ENCODE measurements at places on chromosomes 6 and 20. TPM values are rescaled to one million over a fixed set of nuclear protein-coding genes. Genes with fewer than 3 reads are reported as not detected.
A peak's percentile ranks its signal among the peaks of the same experiment; 100 is the strongest.

DNA sequence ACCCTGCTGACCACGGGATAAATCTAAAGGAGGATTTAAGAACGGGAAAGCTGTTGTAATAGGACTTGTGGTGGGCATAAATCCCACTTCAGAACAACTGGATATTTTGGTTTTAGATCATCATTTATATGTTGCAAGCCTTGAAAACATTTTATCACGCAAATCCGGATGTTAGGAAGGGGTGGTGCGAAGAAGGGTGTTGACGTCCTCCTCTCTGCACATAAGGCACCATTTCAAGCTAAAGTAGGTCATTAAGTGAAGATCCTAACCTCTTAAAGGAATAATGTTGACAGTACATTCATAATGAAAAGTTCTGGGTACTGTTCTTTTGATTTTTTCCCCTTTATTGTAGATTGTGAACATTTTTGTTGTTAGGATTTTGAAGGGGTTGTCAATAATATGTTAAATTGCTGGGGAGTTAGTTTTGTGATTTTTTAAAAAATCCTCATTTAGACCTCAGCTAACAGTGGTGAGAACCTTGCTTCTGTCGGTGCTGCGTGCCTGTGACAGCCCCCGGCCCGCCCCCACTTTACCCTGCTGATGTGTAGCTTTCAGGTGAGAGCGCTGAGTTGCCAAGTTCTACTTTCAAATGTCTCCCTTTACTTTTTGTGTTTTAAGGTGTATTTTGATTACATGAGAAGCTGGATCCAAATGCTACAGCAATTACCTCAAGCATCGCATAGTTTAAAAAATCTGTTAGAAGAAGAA is 88.8 kb downstream of the MAP3K4 start:
- DNase-seq, result no peak
- H3K4me1 ChIP-seq, result no peaks in the 10 kb centered on the region
- peaks cover 17% of the 10 kb centered on the region for H3K36me3 ChIP-seq
- H3K27me3 ChIP-seq, result no peaks in the 10 kb centered on the region
- H3K4me3 ChIP-seq, result no peak overlapping the region

DNA sequence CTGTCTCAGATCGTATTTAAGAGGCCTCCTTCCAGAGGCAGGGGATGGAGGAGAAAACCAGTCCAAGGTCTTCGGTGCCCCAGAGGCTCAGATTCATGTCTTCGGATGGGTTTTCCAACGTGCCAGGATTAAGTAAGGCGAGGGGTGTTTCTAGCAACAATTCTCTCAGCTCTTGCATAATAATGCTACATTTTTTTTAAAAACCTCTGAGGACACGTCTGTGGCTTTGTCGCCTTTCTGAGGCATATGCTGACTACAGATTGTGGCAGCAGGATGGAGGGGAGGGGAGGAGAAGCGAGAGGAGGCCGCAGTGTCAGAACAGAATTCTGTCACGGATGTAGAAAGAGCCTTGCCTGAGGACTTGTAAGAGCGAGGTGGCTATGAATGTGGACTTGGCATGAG is 17.7 kb upstream of the CCDC167 start:
- H3K27ac ChIP-seq, result no peak overlapping the region
- no peak overlapping the region for H3K4me3 ChIP-seq
- DNase-seq, result no peak
- H3K36me3 ChIP-seq, result no peaks in the 10 kb centered on the region
- peaks cover 32% of the 10 kb centered on the region for H3K27me3 ChIP-seq

GRCh38 chr6:158793432-158793831 is 25.7 kb downstream of the EZR start:
- H3K4me3 ChIP-seq, result no peak overlapping the region
- H3K27me3 ChIP-seq, result no peaks in the 10 kb centered on the region
- DNase-seq, result no peak
- peak overlapping the region; percentile 85 for H3K27ac ChIP-seq

- H3K4me3 ChIP-seq, result no peak overlapping the region
- H3K27ac ChIP-seq, result peak overlapping the region; percentile 14
- H3K27me3 ChIP-seq, result no peaks in the 10 kb centered on the region
- DNase-seq, result no peak
- H3K4me1 ChIP-seq, result no peaks in the 10 kb centered on the region
Measured at GRCh38 chr6:34970957-34971356, 81.9 kb downstream of the ANKS1A start.

DNA sequence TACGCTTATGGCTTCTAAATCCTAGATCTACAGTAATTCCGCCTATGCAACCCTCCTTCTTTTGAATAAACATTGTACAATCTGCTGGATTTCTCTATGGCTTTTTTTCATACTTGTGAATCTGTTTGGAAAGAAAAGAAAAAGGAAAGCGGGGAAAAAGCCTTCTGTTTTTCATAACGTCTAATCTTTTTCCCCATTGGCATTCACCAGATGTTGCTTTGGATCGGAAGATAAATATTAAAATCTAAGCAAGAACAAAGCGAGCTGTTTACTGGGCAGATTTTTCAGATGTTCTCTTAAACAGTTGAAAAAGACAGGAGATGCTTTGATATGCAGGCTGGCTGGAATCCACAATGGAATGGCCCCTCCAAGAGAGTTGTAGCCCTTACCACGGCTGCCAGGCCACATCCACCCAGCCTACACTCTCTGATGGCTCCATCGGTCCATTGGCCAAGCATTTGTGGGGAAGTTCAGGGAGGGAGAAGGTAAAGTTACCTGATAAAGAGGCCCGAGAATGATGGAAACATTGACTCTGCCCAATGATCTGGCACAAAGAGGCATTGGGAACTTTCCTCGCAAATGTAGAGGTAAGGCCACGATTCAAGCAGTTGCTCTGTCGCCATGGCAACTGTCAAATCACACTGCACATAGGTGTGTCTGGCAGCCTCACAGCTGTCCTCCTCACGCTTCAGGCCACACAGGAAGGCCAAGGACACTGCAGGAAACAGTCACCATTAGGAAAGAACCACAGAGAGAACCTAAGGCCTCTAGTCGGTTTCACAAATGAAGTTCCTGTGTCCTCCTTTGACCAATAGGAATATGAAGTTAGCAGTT is 70.3 kb downstream of the PKHD1 start:
- peak; percentile 39 for DNase-seq
- no peaks in the 10 kb centered on the region for H3K36me3 ChIP-seq
- no peak overlapping the region for H3K27ac ChIP-seq
- H3K4me1 ChIP-seq, result peaks cover 42% of the 10 kb centered on the region
- H3K4me3 ChIP-seq, result no peak overlapping the region
- no peaks in the 10 kb centered on the region for H3K27me3 ChIP-seq

- H3K36me3 ChIP-seq, result no peaks in the 10 kb centered on the region
- H3K4me1 ChIP-seq, result peaks cover 22% of the 10 kb centered on the region
- no peaks in the 10 kb centered on the region for H3K27me3 ChIP-seq
- DNase-seq, result no peak
- H3K4me3 ChIP-seq, result no peak overlapping the region
Measured at GRCh38 chr6:147000545-147001488, 203.4 kb upstream of the STXBP5 start.

DNA sequence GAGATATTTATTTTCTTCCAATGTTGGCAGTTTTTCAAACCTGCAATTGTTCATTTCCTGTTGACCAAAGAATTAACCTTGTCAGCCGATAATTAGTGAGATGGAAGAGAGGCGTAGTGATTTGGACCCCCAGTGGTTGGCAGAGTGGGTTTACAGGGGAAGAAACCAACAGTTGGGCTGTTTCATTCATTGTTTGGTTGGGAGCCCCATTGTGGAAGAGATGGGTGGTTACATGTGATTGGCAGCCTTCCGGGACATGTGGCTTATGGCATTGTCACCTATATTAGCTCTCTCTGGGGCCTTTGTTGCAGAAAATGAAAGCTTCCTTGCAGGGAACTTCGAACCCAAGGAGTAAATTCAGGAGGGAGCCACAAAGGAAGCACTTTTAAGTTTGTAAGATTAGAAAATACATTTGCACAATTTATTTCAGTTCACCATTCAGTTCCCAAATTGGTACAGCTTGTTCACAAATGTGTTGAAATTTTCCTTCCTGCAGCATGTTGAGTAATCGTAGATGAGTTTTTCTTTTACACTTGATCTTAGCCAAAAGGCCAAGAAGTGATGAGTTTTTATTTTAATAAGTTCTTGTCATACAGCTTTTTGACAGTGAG is 50.3 kb upstream of the CDKAL1 start:
- no peak overlapping the region for H3K4me3 ChIP-seq
- H3K36me3 ChIP-seq, result peaks cover 90% of the 10 kb centered on the region
- no peak for DNase-seq
- no peak overlapping the region for H3K27ac ChIP-seq

DNA sequence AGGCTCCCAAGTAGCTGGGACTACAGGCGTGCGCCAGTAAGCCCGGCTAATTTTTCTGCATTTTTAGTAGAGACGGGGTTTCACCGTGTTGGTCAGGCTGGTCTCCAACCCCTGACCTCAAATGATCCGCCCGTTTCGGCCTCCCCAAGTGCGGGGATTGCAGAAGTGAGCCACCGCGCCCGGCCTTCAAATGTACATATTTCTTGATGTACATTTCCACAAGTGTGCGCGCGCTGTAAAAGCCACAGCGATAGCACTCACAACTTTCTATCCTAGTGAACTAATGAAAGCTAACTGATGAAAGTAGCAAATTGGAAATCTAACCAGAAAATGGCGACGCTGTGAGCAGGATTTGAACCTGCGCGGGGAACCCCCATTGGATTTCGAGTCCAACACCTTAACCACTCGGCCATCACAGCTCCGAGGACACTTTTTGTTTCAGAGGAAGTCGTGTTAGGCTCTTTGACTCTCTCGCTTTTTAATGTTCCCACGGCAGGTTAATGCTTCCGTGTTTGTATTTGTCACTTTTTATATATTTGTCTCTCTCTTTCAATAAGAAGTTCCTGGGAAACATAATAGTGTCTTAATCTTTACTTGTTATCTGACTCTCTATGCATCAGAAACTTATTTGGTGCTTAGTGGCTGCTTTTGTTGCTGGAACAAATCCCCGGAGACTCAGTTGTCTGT is 199.4 kb upstream of the ZNF184 start:
- H3K27me3 ChIP-seq, result peaks cover 55% of the 10 kb centered on the region
- peak overlapping the region; percentile 87 for H3K4me3 ChIP-seq
- H3K36me3 ChIP-seq, result no peaks in the 10 kb centered on the region
- H3K27ac ChIP-seq, result peak overlapping the region; percentile 83
- DNase-seq, result peak; percentile 84

ANKS1A gene
- total RNA-seq, result 32.7 TPM

DNA sequence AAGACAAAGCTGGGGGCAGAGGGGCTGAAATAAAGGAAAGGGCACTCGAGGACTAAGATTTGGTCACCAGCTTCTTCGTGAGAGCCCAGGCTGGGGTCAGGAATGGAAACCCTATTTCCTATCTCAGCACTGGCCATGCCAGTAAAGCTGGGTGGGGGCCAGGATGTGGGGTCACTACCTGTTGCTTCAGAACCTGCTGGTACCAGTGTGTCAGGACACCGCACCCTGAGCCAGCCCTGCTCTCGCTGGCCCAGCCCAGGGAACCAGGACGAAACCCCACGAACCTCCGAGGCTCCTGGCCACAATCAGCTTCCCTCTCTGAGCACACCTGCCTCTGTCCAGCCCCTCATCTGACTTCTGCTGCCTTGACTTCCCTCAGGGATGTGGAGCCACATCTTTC is 2.1 kb downstream of the CDSN start:
- peaks cover 8% of the 10 kb centered on the region for H3K27me3 ChIP-seq
- no peaks in the 10 kb centered on the region for H3K36me3 ChIP-seq
- no peak overlapping the region for H3K27ac ChIP-seq

UBE2J1 gene
- total RNA-seq, result 9.9 TPM

DNA sequence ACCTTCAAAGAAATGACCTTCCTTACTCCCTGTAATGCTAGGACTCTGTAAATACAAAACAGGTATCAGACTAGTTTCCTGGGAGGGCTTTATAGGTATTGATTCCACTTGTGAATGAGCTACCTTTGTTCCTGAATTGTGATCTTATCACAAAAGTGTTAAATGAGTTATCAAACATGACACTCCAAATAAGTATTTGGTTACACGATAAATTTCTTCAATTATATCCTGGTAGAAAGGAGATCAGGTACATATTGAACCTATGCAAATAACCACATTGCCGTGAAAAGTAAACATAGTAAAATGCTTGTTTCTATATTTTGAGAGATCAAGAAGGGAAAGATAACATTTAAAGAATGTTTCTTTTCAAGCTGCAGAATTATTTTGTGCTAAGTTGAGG is 285.3 kb downstream of the HIVEP2 start:
- peaks cover 10% of the 10 kb centered on the region for H3K4me1 ChIP-seq
- H3K36me3 ChIP-seq, result peaks cover 27% of the 10 kb centered on the region
- H3K27me3 ChIP-seq, result peaks cover 8% of the 10 kb centered on the region
- H3K4me3 ChIP-seq, result no peak overlapping the region

DNA sequence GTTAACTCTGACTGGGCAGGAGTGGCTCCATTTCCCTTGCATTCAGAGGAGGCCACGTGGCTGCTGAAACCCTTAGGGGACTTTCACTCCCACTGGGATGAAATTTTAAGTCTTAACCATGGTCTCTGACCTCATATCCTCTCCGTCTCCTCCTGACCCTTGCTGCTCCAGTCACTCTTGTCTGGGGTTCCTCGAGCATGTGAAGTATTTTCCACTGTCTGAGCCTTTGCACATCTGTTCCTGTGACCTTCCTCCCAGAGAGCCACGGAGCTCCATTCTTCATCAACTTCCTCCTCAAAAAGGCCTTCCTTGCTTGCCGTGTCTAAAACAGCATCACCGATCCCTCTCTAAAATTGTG is 153.0 kb upstream of the UST start:
- H3K36me3 ChIP-seq, result peaks cover 22% of the 10 kb centered on the region
- H3K27ac ChIP-seq, result no peak overlapping the region
- peaks cover 35% of the 10 kb centered on the region for H3K4me1 ChIP-seq
- no peak for DNase-seq
- H3K27me3 ChIP-seq, result peaks cover 4% of the 10 kb centered on the region
- no peak overlapping the region for H3K4me3 ChIP-seq

GRCh38 chr6:155708100-155708499 is 252.5 kb upstream of the NOX3 start:
- DNase-seq, result no peak
- no peak overlapping the region for H3K27ac ChIP-seq
- peaks cover 4% of the 10 kb centered on the region for H3K4me1 ChIP-seq
- H3K27me3 ChIP-seq, result no peaks in the 10 kb centered on the region

- no peak overlapping the region for H3K27ac ChIP-seq
- H3K36me3 ChIP-seq, result peaks cover 9% of the 10 kb centered on the region
- H3K4me1 ChIP-seq, result peaks cover 4% of the 10 kb centered on the region
- H3K27me3 ChIP-seq, result peaks cover 3% of the 10 kb centered on the region
- no peak for DNase-seq
Measured at GRCh38 chr6:164042212-164042611, 627.7 kb downstream of the QKI start.

DNA sequence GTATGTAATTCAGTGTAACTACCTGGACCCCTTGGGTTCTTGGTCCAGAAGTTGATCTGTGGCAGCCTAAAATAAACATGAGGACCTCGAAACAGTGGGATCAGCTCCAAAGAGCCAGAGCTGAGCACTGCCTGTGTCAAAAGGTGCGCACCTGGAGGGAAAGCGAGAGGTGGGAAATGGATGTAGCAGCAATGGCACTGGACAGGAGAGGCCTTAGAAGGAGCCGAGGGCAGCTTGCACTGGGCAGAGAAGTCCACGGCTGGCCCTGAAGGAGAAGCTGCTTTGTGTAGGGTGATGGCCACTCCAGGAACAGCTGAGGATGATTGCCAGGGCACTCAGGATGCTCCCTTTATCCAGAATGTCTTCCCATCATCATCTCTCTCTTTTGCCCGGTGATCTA is 213.9 kb upstream of the SNX9 start:
- H3K27ac ChIP-seq, result no peak overlapping the region
- H3K36me3 ChIP-seq, result peaks cover 6% of the 10 kb centered on the region

GRCh38 chr6:166786704-166787293 is 159.7 kb upstream of the RPS6KA2 start:
- H3K36me3 ChIP-seq, result peaks cover 15% of the 10 kb centered on the region
- no peaks in the 10 kb centered on the region for H3K4me1 ChIP-seq
- H3K4me3 ChIP-seq, result no peak overlapping the region

NMBR gene
- total RNA-seq, result not detected

TEAD3 gene
- total RNA-seq, result 33.9 TPM

Measured in WTC11 (cell line).